Stimulated activated CD8-positive, alpha-beta memory T cell treated with anti-CD3 and anti-CD28 coated beads, Interleukin-15, amount 100 ng/mL, for 24 hours (primary cell): ENCODE measurements at places on chromosomes 7 and 10.

- DNase-seq: no peak
Observed at GRCh38 chr7:83738291-83738835, 89.4 kb upstream of the SEMA3E start.

- no peak for DNase-seq
Observed at GRCh38 chr7:128763541-128763940, 12.1 kb downstream of the OPN1SW start.

- no peak for DNase-seq
Observed at GRCh38 chr7:50226145-50226544, 78.4 kb upstream of the IKZF1 start.

- no peak for DNase-seq
Observed at GRCh38 chr10:95513941-95514392, 47.2 kb downstream of the SORBS1 start.

GRCh38 chr7:20089431-20089830 is 127.8 kb downstream of the MACC1 start:
- no peak for DNase-seq

GRCh38 chr10:11147722-11148121 is 130.1 kb downstream of the CELF2 start:
- DNase-seq: no peak

GRCh38 chr10:117680601-117681000 is 138.1 kb downstream of the EMX2 start:
- no peak for DNase-seq

DNA sequence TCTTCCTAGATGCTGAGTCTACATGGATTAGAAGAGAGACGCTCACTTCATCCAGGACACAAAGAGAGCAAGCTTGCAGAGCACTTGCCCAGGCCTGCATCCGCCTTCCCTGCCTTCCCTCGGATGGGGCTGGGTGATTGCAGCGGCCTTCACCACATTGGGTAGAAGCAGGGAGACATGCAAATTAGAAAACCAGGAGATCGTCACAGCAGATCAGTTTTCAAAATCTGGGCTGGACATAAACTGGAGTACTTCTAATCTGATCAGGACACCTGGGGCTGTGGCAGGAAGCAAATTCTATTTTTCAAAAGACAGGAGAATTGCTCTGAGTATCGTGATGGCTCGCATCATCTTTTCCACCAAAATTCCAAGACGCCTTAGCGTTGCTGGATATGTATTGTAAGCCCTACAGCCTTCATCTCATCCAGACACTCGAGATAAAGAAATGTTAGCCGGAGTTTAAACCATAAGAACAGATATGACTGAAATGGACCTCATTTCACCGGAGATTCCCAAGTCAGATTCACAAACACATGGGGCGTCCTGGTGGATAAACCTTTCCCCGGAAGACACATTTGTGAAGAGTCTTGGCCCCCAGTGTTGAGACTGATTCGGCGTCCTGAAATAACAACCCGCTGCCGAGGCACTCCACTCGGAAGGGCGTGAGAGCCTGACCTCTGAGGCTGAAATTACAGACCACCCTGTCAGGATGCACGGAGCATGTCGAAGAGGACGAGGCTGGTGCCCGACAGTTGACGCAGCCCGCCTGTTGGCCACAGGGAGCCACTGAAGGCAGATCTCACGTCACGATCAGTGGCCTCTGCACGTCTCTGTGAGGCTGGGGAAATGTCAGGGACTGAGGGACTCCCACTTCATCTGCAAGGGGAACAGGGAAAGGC is 91.2 kb upstream of the PARD3 start:
- no peak for DNase-seq

DNA sequence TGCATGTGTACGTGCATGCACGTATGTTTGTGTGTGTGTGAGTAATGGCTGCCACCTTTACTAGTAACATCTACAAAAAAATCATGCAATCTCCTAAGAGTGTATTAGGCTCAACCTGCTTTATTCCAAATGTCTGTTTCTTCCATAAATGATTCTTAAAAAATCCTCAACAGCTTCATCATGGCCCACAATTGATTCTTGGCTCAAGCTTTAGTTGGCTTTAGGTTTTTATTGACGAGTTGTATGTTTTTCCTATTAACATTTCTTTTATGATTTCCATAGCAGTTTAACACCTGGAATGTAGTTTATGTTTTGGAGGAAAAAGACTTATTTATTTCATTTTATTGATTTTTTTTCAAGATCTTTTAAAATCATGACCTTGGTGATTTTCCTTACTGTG is 121.9 kb upstream of the RAB18 start:
- no peak for DNase-seq

GRCh38 chr7:33039257-33039902 is 23.2 kb downstream of the NT5C3A start:
- DNase-seq: no peak

- no peak for DNase-seq
Observed at GRCh38 chr7:13036256-13036780, 348.9 kb downstream of the ARL4A start.
